ENCODE measurements at places on chromosomes 11 and 22.

DNA sequence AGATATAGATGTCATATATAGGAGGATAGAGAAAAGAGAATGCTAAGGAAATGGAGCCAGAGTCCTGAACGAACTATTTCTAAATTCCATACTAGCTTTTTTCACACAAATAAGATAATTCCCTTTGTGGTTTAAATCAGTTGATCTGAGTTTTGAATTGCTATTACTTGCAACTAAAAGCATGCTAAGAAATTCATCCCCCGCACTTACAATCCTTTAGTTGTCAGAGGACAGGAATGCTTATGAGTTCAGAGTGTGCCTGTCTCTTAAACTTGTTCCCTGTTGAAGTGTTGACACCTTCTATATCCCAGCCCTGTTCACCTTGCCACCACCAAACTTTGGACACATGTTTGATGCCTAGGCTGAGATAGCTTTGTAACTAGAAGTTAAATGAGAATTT, 406.2 kb downstream of the METTL15 start:
- DNase-seq: no peak

DNA sequence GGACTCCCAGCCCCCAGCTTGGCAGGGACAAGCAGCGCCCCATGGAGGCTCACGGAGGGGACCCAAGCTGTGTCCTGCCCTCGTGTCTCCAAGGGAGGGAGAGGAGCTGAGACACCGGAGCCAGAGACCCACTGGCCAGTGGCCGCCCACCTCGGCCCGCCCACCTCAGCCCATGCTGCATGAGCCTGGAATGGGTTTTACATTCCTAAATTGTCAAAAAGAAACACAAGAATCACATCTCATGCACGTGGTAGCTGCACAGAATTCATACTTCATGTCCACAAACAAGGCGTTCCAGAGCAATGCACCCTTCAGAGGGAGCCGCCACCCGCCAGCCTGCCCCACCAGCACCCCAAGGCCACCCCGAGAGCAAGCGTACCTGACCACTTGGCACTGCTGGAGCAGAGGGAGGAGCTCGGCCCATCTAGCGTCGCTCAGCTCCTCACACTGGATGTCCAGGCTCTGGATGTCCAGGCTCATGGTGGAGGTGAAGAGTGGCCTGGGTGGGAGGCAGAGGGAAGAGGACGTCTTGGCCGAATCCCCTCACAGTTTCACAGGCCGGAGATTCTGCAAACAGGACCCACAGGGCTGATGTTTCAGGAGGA, 5.3 kb downstream of the RNH1 start:
- no peak for DNase-seq

GRCh38 chr11:117565709-117566108, 231.3 kb downstream of the DSCAML1 start:
- no peak for DNase-seq

- DNase-seq: peak; percentile 2
These were observed 327.7 kb downstream of the DLG2 start for GRCh38 chr11:85299258-85299942.

- DNase-seq: no peak
These were observed 1137.7 kb upstream of the CNTN5 start for GRCh38 chr11:97883086-97883485.

GRCh38 chr11:65426839-65427690, 4.5 kb downstream of the NEAT1 start:
- DNase-seq: no peak

- DNase-seq: no peak
These were observed 8.4 kb downstream of the DAGLA start for GRCh38 chr11:61688365-61689163.

GRCh38 chr11:35919244-35919643, 24.6 kb upstream of the LDLRAD3 start:
- DNase-seq: no peak

DNA sequence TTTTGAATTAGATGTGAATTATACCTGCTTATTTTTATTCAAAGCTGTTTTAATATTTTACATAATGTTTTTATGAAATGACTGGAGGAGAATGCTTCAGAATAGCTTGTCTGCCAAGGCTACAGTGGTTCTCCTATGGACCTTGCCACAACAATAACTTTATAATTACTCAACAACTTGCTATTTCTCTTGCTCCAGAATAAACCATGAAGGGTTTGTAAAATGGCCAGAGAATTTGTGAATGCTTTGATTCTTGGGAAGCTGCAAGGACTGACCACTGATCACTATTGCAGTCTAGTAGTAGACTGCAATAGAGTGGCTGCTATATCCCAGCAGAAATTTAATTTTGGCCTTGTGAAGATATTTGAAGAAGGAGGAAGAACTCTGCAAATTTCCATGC, 199.7 kb downstream of the FAT3 start:
- DNase-seq: no peak
